ENCODE measurements at places on chromosomes 11 and 22. TPM values are rescaled to one million over a fixed set of nuclear protein-coding genes. Genes with fewer than 3 reads are reported as not detected.

DNA sequence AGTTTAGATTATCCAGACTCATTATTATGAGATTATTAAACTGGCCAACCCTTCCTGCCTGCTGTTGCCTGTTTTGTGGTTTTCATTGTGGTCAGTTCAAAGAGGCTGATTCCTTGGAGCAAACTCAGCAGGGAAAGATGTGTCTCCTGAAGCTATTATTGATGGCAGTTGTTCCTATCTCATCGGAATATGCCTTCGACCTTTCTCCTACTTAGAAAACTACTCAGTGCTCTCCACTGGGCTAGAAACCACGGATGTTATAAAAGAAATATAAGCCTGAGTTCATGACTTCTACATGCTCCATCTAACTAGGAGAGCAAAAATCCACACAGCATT, 80.2 kb upstream of the NAV2 start:
- peak; percentile 69 for DNase-seq

GRCh38 chr11:132312701-132313111, 942.3 kb downstream of the NTM start:
- peak; percentile 33 for DNase-seq

DNA sequence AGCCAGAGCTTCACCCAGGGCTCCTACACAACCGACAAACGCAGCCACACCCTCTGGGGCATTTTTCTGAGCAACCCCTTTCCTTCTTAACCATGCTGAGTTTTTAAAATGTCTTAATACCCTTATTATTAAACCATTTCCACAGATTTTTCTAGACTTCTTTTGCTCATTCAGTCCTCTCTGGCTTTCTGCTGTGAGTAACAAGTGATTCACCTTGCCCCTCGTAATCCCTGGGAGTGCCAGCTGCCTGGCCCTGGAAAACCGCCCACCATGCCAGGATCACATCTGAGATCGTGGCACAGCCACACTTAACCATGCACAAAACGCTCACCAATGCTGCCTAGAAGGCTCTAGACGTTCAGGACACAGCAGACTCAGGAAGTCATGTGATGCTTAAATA, 25.4 kb downstream of the YPEL1 start:
- no peak for DNase-seq

GRCh38 chr22:37043828-37044538, 7.6 kb upstream of the KCTD17 start:
- DNase-seq, result peak; percentile 31

GRCh38 chr11:86735451-86736290, 63.3 kb upstream of the ME3 start:
- peak; percentile 87 for DNase-seq

GRCh38 chr11:76151556-76152085, 54.7 kb downstream of the WNT11 start:
- no peak for DNase-seq

GRCh38 chr22:49599039-49599438, 228.6 kb downstream of the BRD1 start:
- DNase-seq, result no peak

DNA sequence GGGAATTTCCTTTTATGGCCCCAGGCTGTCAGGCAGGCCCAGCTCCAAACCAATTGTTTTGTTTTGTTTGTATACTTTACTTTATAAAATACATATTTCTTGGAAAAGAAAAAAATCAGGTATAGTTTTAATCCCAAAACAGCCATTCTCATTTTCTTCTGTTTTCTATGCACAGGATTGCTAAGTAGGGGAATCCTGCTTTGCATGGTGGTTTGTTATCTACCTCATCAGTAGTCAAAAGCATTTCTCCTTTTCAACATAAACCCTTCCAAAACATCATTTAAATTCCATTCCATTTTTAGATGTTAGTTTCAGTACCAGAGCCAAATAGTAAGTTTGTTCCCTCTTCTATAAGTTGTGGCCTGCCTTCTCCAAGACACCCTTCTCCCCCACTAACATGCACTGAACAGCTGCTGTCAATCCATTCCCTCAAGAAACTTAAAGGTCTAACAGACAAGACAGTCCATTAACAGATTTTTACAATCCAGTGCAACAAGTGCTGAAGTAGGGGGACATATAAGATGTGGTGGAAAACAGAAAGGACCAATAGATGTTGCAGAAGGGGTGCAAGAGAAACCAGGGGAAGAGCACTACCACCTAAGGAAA, 3.7 kb downstream of the ILK start:
- no peak for DNase-seq

- no peak for DNase-seq
Measured at GRCh38 chr11:3809624-3809928, 1.2 kb downstream of the PGAP2 start.

Gene RPS25
- total RNA-seq, result 796 TPM

Gene DCHS1
- total RNA-seq, result 5.2 TPM

Gene OR8D1
- not detected for total RNA-seq

Gene UBE4A
- total RNA-seq, result 25.7 TPM

Gene SPA17
- 3.9 TPM for total RNA-seq

Gene PRRG4
- total RNA-seq, result 0.36 TPM

Gene SAA2
- not detected for total RNA-seq

Data from fibroblast of the aortic adventitia (primary cell).